GM19239 (cell line): ENCODE measurements at places on chromosomes 5 and 9.

GRCh38 chr9:93801581-93802284, 153.4 kb downstream of the BARX1 start:
- DNase-seq, result no peak

GRCh38 chr5:42108468-42108867, 183.4 kb downstream of the FBXO4 start:
- no peak for DNase-seq

- no peak for DNase-seq
Measured at GRCh38 chr5:134566741-134567221, 41.3 kb downstream of the JADE2 start.

DNA sequence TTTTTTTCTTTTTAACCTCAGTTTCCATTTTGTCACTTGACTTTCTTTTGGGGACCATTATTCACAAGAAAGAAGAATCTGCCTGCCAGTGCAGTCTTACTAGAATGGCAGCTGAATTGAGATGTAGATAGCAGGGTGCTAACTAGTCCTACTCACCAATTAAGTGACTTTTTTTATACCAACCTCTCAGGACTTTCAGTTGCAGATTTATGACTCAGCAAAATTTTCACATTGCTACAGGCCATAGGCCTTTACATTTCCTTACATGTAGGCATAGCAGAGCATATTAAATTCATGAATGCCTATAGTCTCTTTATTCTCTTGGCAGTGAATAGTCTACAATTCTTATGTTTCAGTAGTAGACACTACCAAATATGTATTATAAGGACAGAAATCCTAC, 54.0 kb upstream of the FKTN start:
- DNase-seq, result no peak

GRCh38 chr9:95127249-95128176, 190.0 kb downstream of the FANCC start:
- DNase-seq, result peak; percentile 57

GRCh38 chr9:92393686-92394085, 10.7 kb downstream of the OGN start:
- DNase-seq, result no peak

GRCh38 chr5:132301344-132302271, 7.4 kb downstream of the SLC22A4 start:
- DNase-seq, result no peak

GRCh38 chr5:107930092-107930491, 259.4 kb upstream of the EFNA5 start:
- no peak for DNase-seq

GRCh38 chr5:16709691-16710433, 93.1 kb upstream of the RETREG1 start:
- no peak for DNase-seq

GRCh38 chr5:164235300-164235891, 730.0 kb downstream of the MAT2B start:
- no peak for DNase-seq

DNA sequence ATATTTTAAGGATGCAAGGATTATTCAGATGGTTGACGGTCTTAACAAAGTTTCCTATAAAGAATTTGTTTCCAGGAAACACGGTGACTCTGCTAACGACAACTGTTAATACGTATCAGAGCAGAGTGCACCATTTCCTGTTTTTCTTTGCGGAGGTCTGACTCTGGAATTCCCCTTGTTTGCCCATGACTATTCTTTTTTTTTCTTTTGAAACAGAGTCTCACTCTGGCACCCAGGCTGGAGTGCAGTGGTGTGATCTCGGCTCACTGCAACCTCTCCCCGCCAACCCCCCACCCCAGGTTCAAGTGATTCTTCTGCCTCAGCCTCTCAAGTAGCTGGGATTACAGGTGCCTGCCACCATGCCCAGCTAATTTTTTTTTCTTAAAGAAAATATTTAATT, 115.9 kb downstream of the CDC42SE2 start:
- no peak for DNase-seq

- no peak for DNase-seq
Measured at GRCh38 chr5:99187611-99188010, 258.8 kb upstream of the CHD1 start.

DNA sequence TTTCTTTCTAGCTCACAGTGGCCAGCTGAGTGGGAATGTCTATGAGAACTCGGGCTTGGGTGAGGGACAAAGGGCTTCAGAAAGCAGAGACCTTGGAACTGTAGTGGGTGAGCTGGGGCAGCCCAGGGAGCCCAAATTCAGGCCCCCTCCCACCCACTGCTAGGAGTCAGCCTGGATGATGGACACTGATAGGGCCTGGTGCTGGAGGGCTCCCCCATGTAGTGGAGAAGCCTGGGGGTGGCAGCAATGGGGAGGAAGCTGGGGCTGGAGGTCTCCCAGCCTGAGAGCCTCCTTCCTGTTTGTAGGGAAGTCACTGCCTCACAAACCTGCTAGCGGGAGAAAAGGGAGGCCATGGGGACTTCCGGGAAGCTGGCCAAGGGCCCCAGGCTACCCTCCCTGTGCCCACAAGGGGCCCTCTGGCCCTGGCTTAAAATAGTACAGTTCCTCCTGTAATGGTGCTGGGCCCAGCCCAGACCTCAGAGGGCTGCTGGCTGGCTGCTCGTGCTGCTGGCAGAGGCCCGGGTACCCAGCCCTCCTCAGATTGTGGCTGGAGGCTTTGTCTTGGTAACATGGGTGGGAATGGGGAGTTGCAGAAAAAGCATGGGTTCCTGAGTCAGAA, 6.3 kb upstream of the NR5A1 start:
- no peak for DNase-seq

DNA sequence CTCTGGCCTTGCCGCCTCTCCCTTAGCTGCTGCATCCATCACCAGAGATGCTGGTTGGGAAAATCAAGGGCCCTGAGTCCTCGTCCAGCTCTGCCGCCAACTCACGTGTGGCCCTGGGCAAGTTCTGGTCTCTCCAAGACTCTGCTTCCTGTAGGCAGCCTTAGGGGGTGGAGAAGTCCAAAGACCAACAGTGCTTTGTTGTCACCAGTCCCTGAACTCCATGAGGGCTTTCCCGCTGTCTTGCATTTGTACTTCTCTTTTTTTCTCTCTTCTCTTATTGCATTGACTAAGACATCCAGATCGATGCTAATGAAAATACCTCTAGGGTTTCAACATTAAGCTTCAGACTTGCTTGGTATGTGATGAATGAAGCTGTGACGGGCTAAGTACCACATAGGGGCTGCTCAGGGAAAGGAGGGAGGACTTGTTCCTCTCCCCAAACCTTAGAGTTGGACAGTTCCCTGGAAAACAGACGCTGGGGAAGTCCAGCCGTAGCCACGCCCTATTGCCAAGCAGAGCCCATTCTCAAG, 63.7 kb upstream of the STXBP1 start:
- no peak for DNase-seq

DNA sequence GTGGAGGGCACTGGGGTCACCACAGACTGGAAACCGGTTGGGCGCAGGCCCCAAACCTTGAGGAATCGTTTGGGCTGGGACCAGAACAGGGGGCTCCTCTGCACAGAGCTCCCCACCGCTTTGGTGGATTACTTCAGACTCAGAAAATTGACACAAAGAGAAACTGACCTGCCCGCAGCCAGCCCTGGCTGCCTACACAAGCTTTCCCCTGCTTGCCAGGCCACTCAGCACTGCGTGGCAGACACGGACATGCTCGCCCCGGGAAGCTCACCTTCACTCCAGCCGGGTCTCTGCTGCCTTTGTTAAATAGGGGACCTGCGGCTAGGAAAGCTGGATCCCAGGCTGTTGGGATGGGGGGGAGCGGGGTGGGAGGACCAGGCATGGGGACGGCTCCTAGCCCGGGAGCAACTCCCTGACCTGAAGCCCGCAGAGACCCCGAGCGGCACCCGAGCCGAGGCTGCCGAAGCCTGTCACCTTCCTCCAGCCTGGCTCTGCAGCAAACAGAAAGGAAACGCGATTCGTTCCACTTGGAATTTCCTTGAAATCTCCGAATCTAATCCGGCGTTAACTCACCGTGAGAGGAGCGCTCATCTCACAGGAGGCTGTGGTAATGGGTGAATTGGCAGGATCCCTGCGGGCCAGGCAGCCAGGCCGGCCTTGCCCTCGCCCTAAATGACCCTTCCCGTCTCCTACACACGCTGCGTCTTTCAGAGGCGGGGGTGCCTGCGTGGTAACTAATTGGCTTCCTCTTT, 8.8 kb downstream of the PAX5 start:
- no peak for DNase-seq

- no peak for DNase-seq
Measured at GRCh38 chr5:155024015-155024414, 10.5 kb downstream of the KIF4B start.

- no peak for DNase-seq
Measured at GRCh38 chr9:92970467-92970923, 23.2 kb downstream of the FGD3 start.

- DNase-seq, result no peak
Measured at GRCh38 chr5:52878656-52879055, 90.9 kb downstream of the ITGA1 start.

GRCh38 chr9:83291196-83291595, 228.3 kb upstream of the RASEF start:
- no peak for DNase-seq

DNA sequence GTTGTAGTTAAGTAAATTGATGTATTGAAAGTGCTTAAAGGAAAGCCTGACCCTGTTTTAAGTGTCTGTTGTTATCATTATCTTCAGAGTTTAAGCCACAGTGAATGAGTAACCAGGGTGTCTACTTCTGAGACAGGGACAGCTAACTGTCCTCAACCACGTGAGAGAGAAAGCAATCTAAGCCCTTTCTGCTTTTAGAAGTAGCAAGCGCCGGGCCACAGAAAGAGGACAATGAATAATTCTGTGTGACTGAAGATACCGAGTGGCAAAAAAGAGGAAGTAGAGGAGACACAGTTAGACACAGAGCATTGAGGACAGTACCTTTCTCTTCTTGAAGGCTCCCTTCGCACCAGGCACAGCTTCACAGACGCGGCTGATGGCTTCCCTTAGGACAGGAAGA, 86.3 kb downstream of the S1PR3 start:
- peak; percentile 9 for DNase-seq
